ENCODE measurements at places on chromosomes 6 and 20.

DNA sequence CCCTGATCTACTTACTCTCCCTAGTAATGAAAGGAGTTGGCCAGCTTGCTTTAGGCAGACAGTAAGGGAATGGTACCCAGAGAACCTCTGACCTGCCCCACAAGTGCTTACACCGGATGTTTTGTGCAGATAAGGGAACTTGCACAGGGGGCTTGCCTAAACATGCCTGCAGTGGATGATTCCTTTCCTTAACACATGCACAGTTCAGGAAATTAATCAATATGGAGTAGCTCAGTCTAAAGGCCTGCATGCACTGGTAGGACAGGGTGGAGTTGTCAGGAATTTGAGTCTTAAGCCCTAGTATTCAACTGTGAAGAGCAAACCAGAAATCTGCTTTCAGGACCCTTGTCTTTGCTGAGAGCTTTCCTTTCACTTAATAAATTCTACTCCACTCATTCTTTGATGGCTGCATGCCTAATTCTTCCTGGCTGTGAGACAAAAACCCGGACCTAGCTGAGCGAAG lies 3.9 kb upstream of the TRIM38 start:
- no peak for DNase-seq

- no peak for DNase-seq
Observed at GRCh38 chr20:22744341-22745193, 160.2 kb upstream of the FOXA2 start.

GRCh38 chr6:21199262-21199661 lies 394.3 kb upstream of the SOX4 start:
- DNase-seq: no peak

- peak; percentile 57 for DNase-seq
Observed at GRCh38 chr6:11324453-11325015, 92.1 kb upstream of the NEDD9 start.

DNA sequence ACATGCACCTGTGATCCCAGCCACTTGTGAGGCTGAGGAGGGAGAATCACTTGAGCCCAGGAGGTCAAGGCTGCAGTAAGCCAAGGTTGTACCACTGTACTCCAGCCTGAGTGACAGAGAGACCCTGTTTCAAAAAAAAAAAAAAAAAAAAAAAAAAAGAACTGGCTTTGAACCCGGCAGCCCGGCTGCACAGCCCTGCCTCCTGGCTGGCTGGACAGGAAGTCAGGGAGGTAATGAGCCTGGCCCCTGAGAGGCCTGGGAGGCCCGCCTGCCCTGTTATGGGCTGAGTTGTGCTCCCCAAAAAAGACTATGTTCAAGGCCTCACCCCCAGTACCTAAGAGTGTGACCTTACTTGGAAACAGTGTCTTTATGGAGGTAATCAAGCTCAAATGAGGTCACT lies 65.6 kb downstream of the ABHD12 start:
- no peak for DNase-seq

GRCh38 chr20:33672426-33673113 lies 1.7 kb downstream of the NECAB3 start:
- no peak for DNase-seq

GRCh38 chr6:125144822-125145221 lies 8.8 kb upstream of the TPD52L1 start:
- no peak for DNase-seq

DNA sequence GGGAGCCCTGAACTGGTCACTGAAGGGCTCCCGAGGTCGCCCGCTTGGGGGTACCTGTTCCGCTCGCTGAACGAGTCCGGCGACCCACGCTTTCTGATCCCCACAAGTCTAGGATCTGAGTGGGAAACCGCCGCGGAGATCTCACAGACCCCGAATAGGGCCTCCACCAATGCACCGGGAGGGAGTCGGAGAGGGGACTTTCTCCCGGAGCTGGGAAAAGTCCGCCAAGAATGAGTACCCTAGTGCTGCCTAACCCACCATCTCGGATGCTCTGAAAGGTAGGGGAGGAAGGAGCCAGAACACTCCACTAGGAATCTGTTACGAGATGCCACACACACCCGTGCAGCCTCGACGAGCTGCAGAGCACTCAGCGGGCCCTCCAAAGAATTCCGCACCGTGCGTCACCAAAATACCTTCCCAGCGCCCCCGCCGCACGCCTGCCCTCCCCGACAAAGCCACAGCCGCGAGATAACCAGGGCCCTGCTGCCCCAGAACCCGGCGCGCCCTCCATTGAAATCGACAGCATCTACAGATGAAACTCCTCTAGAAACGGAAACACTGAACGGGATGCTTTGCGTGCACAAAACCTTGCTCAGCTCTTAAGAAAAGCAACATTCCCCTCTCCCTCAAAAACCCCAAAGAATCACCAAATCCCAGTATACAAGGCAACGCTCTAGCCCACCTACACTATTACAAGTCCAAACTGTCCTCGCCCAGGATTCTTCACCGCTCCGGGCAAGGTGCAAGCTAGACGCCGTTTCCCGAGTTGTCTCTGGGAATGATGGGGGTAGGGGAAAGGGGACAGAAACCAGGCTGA lies 686 bp downstream of the COL12A1 start:
- no peak for DNase-seq

- DNase-seq: no peak
Observed at GRCh38 chr20:13333793-13334192, 112.7 kb downstream of the ISM1 start.

- DNase-seq: no peak
Observed at GRCh38 chr6:72890671-72891070, 268.8 kb downstream of the KCNQ5 start.

- no peak for DNase-seq
Observed at GRCh38 chr6:131163886-131164285, 28.6 kb downstream of the AKAP7 start.

- no peak for DNase-seq
Observed at GRCh38 chr20:38156888-38157634, 8.0 kb downstream of the TGM2 start.

DNA sequence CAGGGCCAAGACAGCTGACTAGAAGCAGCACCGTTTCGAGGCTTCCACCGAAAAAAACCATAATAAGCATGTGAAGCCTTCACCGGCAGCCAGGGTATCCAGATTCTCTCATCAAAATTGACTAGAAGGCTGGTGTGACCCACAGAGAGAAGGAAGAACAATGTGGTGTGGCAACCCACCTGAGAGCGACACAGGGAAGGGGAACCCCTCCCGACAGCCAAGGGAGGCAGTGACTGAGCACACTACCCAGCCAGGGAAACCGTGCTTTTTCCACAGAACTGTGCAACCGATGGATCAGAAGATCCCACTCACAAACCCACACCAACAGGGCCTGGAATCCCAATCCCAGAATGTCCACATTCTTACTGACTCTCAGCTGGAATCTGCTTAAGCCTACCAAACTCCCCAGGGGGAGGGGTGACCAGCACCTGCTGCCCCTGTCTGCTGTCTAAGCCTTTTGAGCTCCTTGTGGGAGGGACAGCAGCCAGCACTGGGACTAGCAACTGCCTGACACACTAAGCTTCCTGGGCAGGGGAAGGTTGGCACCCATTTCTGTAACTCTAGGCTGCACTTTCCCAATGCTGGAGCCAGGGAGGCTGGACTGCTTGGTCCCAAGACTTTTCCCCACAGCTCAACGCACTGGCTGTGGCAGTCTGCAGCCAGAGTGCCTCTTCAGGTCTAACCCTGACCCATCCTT lies 231.9 kb upstream of the FAM83B start:
- DNase-seq: no peak

GRCh38 chr20:33022289-33022688 lies 9.2 kb upstream of the BPIFB6 start:
- DNase-seq: no peak

- no peak for DNase-seq
Observed at GRCh38 chr6:25387483-25387882, 108.3 kb downstream of the CARMIL1 start.

DNA sequence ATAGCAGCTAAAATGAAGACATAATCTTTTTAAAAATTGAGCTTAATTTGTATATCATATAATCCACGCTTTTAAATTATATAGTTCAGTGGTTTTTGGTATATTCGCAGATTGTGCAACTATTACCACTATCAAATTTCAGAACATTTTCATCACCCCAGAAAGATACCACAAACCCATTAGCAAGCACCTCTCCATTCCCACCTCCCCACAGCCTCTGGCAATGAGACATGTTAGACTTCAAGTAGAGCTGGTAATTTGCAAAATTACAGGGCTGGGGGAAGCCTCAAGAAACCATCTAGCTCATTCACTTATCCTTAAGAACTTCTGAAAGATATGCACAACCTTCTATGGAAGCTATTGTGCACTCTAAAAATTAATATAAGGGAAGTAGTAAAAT lies 37.2 kb downstream of the TRMT6 start:
- DNase-seq: no peak

DNA sequence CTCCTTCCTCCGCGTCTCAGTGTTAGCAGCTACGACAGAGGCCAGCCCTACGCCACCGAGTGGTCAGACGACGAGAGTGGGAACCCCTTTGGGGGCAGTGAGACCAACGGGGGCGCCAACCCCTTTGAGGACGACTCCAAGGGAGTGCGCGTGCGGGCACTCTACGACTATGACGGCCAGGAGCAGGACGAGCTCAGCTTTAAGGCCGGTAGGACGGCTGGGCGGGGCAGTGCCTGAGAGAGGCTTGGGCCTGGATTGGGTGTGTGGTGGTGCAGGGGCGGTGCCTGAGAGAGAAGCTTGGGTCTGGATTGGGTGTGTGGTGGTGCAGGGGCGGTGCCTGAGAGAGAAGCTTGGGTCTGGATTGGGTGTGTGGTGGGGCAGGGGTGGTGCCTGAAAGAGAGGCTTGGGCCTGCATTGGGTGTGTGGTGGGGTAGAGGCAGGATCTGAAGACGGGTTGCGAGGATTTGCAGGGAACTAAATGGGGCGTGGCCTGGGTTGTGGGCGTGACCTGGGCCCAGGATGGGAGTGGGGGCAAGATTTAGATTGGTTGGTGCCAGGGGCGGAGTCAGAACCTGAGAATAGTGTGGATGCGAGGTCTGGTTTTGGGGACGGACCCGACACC lies 24.4 kb downstream of the SPDEF start:
- DNase-seq: peak; percentile 7

GRCh38 chr6:39388606-39389483 lies 66.3 kb upstream of the KCNK16 start:
- DNase-seq: no peak

- DNase-seq: no peak
Observed at GRCh38 chr6:10555625-10556309, 34.6 kb downstream of the GCNT2 start.

DNA sequence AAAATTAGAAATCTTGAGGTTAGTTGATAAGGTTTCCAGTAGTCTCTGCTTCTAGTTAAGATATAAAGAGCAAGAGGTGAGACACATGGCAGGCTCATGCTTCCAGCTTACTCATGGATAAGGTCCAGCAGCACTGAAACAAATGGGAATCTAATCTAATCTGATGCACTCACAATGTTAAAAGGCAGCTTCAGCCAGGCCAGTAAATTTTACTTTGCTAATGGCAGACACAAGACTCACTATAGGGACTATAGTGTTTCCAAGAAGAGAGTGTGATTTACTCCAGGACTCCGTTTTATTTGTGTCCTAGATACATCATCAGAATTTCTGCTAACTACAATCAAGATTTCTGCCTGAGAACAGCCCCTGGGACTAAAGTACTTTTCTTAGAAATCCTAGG lies 324.8 kb downstream of the SMOC2 start:
- no peak for DNase-seq

DNA sequence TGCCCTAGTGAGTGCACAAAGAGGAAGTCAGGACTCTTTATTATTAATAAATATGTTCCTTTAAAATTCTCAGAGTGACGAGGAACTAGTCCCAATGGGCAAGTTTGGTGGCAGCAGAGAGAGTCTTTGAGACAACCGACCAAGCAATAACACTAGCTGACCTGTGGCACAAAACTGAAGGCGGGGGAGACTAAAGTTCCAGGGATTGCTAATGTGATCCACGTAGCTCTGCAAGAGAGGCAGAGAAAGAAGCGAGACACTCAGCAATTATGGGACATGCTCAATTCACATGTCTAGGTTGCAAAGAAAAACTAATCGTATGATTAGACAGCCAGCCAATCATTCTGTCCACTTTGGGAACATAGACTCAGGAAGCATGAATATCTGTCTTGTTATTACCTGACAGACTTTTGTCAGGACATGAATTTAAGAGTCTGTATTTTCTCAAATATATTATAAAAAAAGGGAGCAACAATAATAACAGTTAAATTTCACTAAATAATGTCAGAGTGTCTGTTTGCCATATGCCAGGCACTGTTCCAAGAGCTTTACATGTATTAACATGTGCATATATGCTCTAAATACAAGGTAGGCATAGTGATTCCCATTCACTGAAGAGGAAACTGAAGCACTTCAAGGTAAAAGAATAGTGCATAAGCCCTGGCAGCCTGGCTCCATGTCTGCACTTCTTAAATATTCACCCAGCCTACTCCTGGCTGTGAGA lies 81.0 kb downstream of the COL9A1 start:
- DNase-seq: no peak

- DNase-seq: no peak
Observed at GRCh38 chr6:44255871-44256774, 1.2 kb downstream of the SLC35B2 start.

DNA sequence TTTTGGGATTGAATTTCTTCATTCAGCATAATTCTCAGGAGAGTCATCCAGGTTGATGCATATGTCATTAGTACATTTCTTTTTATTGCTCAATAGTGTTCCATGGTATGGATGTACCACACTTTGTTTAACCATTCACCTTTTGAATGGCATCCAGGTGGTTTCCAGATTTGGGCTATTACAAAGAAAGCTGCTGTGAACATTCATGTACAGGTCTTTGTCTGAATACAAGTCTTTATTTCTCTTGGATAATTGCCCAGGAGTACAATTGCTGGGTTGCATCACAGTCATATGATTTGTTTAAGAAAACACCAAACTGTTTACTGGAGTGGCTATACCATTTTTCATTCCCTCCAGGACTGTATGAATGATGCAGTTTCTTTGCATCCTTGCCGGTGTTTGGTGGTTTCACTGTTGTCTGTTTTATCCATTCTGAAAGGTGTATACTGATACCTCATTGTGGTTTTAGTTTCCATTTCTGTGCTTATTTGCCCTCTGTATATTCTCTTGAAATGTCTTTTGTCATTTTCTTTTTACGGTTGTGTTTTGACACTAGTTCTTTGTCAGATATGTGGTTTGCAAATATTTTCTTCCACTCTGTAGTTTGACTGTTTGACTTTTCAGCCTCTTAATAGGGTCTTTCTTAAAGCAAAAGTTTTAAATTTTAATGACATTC lies 8.8 kb downstream of the CDKAL1 start:
- no peak for DNase-seq

GRCh38 chr6:16729183-16729691 lies 32.0 kb downstream of the ATXN1 start:
- DNase-seq: no peak

DNA sequence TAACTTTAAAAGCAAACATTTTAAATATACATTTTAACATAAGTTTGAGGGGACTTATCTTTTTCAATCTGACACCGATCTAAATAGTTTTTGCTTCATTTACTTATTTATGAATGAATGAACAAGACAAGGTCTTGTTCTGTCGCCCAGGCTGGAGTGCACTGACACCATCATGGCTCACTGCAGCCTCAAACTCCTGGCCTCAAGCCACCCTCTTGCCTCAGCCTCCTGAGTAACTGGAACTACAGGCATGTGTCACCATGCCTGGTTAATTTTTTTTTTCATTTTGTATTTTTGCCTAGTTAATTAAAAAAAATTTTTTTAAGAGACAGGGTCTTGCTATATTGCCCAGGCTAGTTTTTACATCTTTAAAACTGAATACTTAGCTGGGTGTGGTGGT lies 25.4 kb downstream of the FBXO9 start:
- no peak for DNase-seq
